ENCODE measurements at places on chromosomes 5 and 9.

- no peak for DNase-seq
These were observed 113.8 kb downstream of the MED27 start for GRCh38 chr9:131965841-131966240.

DNA sequence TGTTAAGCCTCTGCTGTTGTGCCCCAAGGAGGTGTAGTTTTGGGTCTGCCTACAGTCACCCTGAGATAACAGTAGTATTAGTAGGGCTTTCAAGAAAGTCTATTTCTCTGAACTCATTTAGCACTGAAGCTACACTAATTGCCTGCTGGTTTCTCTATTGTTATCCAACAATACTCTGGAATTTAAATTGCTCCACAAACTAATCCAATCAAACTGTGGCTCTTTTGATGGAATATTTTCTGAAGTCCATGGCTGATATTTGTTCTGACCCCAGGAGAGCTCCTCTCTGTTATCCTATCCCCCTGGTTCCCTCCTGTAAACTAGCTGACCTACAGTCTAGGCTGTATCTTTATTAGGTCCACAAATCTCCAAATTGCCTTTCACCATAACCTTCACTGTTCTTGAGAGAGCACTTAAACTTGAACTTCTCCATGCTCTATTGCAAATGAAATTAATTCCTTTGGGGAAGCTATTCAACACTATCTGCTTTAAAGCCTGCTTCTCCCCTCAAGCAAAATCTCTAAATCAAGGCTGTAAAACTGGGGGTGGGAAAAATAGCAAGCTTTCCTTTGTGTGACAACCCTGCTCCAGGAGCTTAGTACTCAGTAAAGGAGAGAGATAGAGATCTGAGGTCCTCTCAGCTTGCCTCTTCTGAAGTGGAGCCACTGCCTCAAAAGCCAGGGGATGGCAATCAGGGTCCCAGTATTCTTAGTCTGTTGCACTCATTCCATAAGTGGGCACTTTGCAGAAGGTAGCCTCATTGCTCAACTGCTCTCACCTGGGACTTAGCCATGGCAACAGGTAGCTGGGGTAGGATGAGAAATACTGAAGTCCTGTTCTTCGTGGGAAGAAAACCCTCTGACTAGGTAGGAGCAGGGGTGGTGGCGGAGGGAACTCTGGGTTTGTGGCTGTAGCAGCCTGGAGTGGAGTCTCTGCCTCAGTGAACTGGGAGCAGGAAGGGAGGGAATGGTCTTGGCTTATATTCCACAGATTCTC lies 110.9 kb downstream of the MACIR start:
- DNase-seq, result no peak

GRCh38 chr9:13429301-13430190 lies 150.1 kb upstream of the MPDZ start:
- DNase-seq, result no peak

DNA sequence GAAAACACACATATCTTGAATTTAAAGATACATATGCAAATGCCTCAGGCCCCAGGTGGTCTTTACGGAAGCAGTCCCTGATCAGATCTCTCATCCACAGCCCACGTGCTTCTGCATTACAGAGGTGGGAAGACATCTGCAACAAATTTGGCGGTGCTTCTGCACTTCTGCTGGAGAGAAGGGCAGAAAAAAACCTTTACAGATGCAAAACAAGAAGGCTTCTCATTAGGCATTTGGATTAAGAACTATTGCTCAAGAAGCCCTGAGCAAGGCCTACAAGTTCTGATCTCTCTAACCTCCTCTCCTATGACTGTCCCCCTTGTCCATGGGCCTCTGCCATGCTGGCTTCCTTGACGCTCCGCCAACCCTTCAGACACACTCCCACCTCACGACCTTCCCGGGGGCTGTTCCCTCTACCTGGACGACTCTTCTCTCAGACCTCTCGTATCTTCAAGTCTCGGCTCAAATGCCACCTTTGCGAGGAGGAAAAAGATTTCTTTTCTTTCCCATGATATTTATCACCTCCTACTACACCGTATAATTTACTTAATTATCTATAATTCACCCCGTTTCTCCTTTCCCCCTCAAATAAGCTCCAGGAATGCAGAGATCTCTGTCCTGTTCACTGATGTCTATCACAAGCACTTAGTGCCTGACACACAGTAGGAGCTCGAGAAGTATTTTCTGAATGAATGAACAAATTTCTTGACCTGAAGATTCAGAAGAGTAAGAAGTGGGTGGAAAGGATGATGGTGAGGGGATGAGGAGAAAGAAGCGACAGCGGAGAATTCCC lies 1.1 kb downstream of the MTMR12 start:
- DNase-seq, result peak; percentile 8

DNA sequence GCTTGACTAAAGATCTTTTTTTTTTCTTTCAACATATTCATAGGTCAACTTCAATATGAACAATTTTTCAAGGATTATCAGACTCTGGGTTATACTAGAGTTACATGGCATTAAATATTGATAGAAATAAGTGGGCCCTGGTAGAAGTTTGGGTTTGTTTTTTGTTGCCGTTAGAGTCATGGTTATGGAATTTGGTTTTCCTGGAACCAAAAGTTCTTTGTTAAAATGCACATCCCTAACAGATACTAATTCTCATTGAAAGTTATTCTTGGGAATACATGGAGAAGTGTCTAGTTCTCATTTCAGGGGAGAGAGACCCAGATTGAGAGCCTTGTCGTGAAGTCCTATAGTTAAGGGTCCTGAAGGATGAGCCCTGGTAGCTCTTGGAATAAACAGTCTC lies 124.9 kb downstream of the FGF1 start:
- DNase-seq, result no peak

GRCh38 chr9:86891091-86891490 lies 56.2 kb downstream of the GAS1 start:
- no peak for DNase-seq

DNA sequence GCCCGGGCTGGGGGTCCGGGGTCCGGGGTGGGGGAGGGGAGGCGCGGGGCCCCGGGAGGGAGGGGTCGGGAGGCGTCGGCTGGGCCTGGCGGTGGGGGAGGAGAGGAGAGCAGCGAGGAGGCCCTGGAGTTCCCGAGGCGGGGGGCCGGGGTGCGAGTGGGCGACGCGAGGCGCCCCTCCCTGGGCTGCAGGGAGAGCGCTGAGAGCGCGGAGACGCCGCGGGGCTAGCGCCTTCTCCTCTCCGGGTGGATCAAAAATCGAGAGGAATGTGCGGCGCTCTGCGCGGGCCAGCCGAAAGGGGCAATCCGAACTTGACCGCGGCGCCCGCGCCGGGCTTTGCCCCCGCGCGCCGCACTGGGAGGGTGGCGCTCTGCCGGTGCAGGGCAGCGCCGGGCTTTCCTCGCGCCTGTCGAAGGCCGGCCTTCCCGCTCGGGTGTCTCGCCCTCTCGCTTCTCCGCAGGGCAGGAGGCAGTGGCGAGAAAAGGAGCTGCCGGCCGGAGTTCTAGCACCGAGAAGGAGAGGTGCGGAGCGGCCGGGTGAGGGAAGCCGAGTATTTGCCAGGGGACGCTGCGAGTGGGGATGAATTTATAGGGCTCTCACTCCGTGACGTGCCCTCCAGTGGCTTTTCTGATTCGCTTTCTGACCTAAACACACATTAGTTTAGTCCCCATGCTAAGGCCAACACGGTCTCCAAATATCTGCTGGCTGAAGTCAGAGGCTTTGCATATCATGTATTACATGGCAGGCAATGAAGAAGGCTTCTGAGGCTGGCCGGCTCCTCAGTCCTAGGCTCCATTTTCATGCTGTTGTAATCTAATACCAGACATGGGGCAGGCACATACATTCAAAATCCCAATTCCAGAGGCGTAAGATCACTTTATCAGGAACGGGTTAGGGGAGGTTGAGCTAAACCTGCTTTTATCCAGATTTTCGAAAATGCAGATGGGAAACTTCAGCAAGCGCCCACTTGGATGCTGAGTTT lies 503 bp upstream of the GDNF start:
- DNase-seq, result no peak

GRCh38 chr9:24436761-24437160 lies 108.9 kb downstream of the IZUMO3 start:
- no peak for DNase-seq

DNA sequence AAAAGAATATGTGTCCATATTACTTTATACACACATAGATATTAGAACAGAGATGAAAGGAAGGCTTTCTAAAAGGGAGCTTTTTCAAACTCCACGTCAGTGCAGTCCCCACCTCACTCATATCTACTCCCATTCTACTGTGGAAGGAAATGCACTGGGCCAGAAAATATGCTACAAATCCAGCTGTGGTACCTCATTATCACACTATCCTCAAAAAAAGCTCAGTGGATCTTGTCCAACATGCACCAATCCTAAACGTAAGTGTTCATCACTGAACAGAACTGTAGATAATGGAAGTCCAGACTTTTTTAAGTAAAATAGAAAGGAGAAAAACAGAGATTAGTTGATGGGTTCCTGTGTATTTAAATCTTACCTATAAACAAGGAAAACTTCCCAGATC lies 27.9 kb downstream of the TRPM6 start:
- DNase-seq, result no peak

DNA sequence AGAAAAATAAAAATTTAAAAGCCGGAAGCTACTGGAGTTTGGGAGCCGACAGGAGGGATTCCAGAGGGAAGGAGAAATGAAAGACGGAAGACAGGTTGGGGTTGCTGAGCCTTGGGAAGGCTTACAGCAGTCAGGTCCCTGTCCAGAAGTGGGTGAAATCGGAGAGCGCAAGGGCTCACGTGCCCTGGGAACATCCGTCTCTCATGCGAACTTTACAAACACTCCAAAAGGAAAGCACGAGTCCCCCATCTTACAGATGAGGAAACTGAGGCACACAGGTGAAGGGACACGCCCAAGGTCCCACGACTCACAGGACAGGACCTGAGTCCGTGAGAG lies 347 bp upstream of the OLFML2A start:
- no peak for DNase-seq

Measured in CD4-positive, alpha-beta memory T cell (primary cell).